ENCODE measurements at places on chromosomes 2 and 18.

GRCh38 chr2:73187549-73187948, 14.8 kb upstream of the NOTO start:
- no peak for DNase-seq

DNA sequence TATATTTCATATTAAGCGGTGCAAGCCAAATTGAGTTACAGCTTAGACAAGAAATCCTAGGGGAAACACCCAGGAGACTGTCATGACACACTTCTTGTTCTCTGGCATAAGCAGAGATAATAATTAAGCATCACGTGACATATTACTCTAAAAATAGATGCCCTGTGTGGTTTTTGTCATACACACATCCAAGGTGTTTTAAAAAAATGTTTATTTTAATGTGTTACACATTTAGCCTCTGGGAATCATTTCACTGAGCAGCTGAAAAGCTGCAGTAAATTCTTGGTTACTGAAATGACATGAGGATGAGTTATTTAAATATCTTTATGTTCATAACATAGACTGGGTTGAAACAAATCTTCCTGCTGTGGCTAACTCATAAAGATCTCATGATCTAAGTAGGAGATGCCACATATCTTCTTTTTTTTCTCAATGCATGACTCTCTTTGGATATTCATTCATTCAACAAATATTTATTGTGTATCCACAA, 38.0 kb upstream of the ERMN start:
- DNase-seq = no peak

DNA sequence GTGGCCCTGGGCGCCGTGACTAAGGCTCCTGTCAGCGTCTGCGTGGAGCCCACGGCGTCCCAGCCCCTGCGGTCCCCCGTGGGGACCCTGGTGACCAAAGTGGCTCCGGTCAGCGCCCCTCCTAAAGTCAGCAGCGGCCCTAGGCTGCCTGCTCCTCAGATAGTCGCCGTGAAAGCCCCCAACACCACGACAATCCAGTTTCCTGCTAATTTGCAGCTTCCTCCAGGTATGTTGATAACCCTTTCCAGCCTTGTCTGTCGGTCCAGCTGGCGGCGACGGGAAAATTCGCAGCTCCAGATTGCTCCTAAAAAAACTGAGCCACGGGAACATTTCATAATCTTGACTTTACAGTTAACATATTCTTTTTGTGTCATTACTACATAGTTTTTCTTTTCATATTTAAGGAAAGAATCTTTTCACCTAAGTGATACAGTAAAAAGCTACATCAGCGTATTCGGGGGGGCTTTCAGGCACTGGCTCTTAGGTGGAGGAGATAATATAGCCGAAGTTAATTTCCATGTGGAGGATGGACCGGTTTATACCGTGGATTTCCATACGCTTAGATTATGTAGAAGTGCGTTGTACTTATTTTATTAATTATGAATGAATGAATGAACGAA, 916 bp downstream of the TAF4B start:
- no peak for DNase-seq

DNA sequence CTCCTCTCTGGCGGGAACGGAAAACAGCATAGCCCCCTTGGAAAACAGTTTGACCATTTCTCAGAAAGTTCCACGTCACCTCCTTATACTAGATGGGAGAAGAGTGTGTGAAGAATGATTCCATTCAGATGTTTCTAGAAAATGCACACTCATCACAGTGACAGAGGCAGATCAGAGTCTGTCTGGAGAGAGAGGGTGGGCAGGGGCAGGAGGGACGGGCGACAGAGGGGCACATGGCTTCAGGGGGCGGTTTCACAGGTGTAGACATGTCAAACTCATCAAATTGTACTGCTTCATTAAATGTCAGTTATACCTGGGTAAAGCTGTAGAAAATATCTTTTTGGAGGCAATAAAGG, 88.8 kb upstream of the TAF1B start:
- no peak for DNase-seq

DNA sequence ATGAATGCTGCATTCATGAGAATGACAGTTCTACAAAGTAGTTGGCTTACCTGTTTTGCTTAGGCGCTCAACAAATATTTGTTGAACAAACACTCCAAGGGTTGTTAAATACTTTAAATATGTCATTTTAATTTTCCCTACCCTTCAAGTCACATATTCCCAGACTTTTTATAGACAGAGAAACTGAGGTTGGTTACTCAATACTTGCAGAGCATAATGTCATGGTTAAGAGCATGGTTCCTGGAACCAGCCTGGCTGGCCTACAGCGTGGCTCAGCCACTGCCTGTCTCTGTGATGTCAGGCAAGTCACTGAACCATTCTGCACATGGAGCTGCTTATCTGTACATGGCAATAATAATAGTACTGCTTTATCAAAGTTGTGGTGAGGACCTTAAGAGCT, 120.0 kb upstream of the STK17B start:
- no peak for DNase-seq

DNA sequence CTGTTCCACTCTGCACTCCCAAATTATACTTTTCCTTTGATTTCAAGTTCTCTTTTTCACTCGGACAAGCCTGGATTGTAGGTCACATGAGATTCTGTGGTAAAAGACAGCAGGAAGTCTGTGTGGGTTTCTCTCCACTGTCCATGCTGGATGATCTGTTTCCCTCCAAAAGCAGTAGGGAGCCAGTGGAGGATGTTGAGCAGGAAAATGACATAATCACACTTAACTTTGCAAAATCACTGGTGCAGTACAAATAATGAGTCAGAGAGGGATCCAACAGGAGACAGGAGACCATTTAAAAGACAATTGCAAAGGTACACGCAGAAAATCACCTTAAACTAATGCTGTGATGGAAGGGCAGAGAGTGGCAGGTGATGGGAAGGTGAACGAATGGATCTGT, 301.3 kb downstream of the ZNF407 start:
- DNase-seq = no peak

- DNase-seq = no peak
Observed at GRCh38 chr18:33269223-33269622, 171.3 kb downstream of the CCDC178 start.

DNA sequence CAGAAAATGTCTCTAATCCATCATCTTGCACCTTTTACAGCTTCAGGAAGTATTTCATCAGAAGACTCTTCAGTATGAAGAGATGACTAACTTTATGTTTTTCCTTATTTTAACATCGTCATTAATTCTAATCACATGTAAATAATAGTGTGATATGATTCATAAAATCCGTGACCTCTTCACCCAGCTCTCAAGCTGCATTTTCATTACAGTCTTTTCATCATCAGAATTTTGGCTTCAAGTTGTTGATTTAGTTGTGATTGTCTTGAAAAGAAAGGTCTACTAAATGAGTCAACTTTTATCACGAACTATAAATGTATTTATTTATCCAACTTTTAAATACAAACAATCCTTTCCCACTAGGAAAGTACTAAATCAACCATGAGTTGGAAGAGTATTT, 410.3 kb downstream of the LRP1B start:
- DNase-seq = no peak

- DNase-seq = no peak
Observed at GRCh38 chr2:9764153-9764778, 79.0 kb upstream of the TAF1B start.

All from stimulated activated CD4-positive, alpha-beta T cell treated with anti-CD3 and anti-CD28 coated beads, Interleukin-4, amount 100 ng/mL, for 48 hours (primary cell).